ENCODE measurements at places on chromosomes 6 and 20. TPM values are rescaled to one million over a fixed set of nuclear protein-coding genes. Genes with fewer than 3 reads are reported as not detected.

- DNase-seq: no peak
These were observed 71.1 kb downstream of the LAMA4 start for GRCh38 chr6:112183271-112183671.

SLC22A16 gene
- total RNA-seq: 0.71 TPM

GRCh38 chr6:3438190-3439167 is 18.4 kb downstream of the SLC22A23 start:
- peak; percentile 50 for DNase-seq

HSPA1B gene
- 79.1 TPM for total RNA-seq

GRCh38 chr6:37122861-37123260 is 47.1 kb upstream of the PIM1 start:
- no peak for DNase-seq

SGK2 gene
- total RNA-seq: 0.54 TPM

- DNase-seq: peak; percentile 10
These were observed 180.3 kb downstream of the ANKRD60 start for GRCh38 chr20:58048096-58048702.

DNA sequence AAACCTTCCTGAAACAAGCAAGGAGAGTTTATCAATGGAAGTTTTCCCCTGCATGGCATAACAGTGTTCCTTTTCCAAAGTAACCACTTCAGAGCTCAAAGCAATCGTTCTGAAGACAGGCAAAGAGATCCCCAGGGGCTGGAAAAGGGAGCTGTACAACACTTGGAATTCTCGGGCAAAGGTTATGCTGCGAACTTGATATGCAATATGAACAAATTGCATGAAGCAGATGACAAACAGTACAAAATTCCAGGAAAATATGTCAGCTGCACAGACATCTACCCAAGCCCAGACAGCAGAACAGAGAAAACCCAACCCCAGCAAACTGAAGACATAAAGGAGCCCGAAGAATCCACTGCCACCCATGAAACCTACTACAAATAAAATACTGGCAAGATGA is 18.4 kb downstream of the POPDC3 start:
- no peak for DNase-seq

DNA sequence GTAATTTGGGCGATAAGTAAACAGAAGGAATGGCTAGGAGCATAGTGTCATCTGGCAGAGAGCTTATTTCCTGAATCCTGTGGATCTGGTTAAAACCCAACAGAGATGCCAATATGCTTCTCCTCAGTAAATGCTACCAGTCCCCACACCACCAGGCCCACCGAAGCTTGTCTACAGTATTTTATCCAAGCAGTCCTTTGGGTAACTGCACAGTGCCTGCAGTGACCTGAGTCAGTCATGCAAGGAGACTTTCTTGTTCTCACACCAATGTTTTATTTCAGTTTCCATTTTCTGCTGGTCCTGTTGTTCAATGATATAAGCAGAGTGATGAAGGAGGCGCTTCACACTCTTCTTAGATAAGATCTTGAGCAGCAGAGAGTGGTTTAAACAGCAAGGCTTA is 326.3 kb downstream of the RIMS1 start:
- no peak for DNase-seq

GRCh38 chr6:129350278-129350677 is 359.7 kb downstream of the ARHGAP18 start:
- no peak for DNase-seq

RBM24 gene
- total RNA-seq: 4.2 TPM

DNA sequence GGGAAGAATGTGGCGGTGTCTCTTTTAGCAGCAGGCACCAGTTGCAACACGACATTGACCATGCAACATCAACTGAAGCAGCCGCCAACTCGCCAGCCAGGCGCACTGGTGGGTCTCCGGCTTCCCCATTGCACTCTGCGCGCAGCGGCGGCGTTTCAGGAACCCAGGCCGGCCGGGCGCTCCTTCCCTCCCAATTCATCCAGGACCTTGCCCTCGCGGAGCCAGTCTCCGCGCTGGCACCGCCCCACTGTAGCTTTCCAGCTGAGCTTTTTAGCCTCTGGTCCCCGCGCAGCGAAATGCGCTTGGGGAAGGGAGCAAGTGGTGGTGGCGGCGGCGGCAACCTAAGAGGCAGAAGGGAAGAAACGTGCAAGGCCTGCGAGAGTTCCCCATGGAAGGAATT is 297.9 kb upstream of the RIMS1 start:
- no peak for DNase-seq

HLA-DQA1 gene
- 0.21 TPM for total RNA-seq

CDH22 gene
- not detected for total RNA-seq

BMP7 gene
- 30.5 TPM for total RNA-seq

DNA sequence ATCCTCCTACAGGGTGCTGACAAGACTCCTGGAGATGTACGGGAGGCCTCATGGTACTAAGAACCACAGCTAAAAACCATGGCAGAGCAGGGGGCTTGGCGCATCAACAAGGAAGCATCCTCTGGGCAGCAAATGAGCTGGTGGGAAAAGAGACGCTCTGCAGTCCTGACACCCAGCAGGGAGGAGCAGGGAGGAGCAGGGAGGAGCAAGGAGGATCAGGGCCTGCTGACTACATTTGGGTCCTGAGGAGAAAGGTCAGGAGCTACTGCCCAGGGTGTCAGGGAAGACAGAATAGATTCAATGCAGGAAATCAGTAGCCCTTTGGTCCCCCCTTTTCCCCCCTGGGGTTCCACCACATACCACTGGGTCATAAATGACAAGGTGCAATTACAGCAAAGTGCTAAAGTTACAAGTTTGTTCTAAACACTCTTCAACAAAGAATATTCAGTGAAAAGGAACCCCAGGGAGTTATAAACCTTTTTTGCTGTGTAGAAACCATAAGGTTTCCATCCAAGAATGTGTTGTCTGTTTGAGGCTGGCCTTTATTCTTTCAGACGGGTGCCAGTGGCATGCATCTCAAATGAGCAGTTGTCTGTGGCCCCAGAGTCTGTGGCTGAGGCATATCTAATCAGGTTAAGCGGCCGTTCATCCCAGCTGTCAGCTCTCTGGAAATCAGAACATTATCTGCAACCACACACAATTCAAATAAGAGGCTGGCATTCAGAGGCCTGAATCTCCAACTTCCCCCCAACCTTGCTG is 325.0 kb downstream of the CDC5L start:
- DNase-seq: no peak

- DNase-seq: no peak
These were observed 15.2 kb upstream of the SSR1 start for GRCh38 chr6:7328243-7328642.

- no peak for DNase-seq
These were observed 91.8 kb downstream of the CAP2 start for GRCh38 chr6:17485181-17485580.

DNA sequence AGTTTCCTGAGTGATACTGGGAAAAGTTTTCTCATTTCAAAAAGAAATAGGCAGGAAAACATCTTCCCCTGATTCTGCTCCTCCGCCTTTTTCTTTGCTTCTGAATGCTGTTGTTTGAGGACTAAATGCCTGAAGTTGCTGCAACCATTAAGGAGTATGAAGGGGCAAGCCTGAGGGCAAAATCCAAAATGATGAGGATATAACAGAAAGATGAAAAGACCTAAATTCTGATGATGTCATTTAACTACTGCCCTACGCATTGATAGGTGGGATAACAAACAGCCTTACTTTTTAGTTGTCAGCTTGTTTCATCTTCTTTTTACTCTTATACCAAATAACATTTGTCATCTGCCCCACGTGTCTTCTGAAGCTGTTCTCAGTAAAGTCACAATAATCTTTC is 474.6 kb upstream of the MMS22L start:
- DNase-seq: no peak

TSPO2 gene
- total RNA-seq: not detected

All from kidney epithelial cell (primary cell).